ENCODE measurements at places on chromosomes 2 and 18.

GRCh38 chr2:191920502-191920901 is 73.6 kb upstream of the CAVIN2 start:
- DNase-seq: no peak

GRCh38 chr2:28835781-28836180 is 25.1 kb downstream of the SPDYA start:
- DNase-seq: no peak

DNA sequence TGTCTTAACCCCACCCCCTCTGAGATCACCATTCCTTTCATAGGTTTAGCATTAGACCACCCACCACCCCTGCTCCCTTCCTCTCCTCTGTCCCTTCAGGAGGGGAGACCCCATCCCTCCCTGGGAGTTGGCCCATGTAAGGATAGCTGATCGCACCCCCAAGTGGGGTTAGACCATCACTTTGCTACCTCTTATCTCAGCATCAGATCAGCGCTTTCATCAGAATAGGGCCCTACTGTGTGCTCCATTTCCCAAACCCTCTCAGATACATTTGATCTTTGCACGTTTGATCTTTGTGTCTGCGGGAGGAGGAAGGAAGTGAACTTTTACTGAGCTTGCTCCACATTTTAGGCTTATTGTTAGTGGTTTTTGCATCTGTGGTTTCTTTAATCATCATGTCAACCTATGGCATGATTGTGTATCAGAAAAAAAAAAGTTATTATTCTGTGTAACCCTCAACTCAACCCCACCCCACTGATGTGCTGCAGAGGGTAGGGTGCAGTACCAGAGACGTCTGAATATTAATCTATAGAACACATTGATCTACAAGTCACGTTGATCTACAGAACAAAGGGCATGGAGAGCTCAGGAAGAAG is 81.2 kb downstream of the PDCL3 start:
- no peak for DNase-seq

GRCh38 chr2:16096962-16097361 is 156.6 kb downstream of the MYCN start:
- no peak for DNase-seq

GRCh38 chr2:3759331-3759730 is 56.0 kb downstream of the DCDC2C start:
- no peak for DNase-seq

DNA sequence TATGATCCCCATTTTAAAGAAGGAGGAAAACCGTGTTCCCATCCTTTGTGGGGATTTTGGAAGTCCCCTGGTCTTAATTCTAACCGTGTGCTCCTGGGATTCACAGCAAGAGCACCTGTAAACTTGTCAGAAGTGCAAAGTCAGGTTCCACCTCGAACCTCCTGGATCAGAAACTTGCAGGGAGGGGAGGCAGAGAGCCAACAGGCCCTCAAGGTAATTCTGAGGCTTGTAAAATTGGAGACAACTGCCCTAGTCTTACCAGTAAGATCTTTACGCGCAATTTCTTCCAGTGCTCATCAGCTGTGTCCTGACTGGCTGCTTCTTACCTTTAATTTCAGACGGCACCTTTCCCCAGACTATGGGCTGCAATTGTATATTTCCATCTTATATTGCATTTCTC is 113.3 kb upstream of the SEC11C start:
- DNase-seq: no peak

- no peak for DNase-seq
These were observed 1018.8 kb upstream of the FANCL start for GRCh38 chr2:59259913-59260312.

DNA sequence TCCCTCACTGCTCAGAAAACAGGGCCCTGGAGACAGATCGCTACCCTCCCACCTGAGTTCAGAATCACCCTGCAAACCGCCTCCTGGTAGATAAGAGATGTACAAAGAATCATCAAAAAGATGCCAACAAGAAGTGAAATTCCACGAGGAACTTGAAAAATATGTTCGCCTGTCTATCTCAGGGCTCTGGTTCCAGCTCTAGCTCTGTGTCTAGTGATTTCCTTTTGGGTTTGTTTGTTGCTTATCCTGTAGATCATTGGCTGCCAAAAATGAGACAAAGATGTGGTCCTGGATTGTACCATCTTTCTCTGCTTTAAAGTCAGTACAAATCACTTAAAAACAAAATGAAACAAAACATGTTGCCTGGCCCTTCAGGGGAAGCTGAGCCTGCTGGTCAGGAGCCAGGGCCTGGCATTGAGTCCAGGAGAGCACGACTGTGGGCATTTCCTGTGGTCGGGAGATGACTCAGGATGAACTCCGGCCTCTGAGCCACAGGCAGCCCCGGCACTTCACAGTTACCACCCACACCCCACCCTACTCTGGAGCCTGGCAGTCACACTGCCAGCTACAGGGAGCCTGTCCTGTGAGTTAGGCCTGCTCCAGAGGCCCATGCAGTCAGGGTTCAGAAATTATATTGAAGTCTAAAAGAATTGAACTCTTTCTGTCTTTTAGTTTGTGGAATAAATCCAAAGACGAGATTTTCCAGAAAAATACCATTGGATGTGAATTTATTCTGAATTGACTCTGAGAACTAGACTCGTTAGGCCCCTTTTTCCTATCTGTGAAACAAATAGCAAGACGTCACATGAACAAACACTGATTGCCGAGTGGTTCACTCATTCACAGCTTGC is 8.0 kb upstream of the ITGB6 start:
- peak; percentile 82 for DNase-seq

GRCh38 chr18:37265382-37265781 is 300.2 kb downstream of the CELF4 start:
- no peak for DNase-seq

DNA sequence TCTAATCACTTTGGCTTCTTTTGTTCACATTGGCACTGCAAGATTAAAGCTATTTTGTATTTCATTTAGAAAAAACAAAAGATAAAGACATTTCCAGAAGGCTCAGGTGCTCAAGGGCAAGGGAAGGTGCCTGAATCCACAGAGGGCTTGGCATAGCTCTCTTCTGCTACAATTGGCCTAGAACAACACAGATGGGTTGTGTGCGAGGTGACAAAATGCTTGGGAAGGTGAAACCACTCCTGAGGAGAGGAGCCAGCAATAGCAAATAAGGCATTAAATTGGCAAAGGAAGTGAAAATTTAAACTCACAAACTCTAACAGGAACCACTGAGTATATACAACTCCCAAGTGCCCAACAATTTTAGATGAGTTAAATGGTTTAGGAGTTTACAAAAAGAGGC is 1290.4 kb upstream of the CHAC2 start:
- no peak for DNase-seq

DNA sequence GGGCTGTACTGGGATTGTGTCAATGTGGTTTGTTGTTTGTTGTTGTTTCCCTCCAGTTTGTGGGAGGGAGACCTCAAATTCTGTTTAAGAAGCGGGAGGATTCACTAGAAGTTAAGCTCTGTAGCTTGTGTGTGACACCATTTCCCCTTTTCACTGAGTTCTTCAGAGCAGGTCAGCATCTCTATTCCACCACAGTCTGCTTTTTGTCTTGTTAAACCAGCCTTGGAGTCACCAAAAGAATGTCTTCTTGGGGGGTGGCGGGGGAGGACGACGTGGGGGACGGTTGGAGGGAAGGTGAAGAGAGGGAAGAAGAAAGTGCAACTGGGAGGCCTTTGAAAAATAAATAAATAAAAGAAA is 2.3 kb upstream of the BCL11A start:
- no peak for DNase-seq

All from fibroblast of the conjunctiva (primary cell).